Spinal cord (tissue), 10 donors: ENCODE measurements at places on chromosomes 5 and 9. TPM values are rescaled to one million over a fixed set of nuclear protein-coding genes. Genes with fewer than 3 reads are reported as not detected.

DNA sequence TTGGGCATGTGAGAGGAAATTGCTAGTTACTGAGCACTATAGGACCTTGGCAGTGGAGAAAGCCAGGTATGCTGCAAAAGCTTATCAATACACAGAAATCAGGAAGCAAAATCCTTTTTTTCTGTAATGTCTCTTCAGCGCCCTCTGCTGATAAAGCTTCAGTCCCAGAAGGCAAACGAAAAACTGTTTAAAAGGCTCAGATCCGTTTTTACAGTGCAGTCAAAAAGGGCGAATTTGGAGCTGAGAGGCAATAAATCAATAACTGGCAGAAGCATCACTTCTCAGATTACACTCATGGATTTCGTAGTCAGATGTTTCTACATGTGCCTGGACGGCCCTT, 1.1 kb upstream of the MAN2A1 start:
- no peaks in the 10 kb centered on the region for H3K36me3 ChIP-seq
- no peaks in the 10 kb centered on the region for H3K27me3 ChIP-seq
- H3K27ac ChIP-seq: peak overlapping the region; percentile 98
- peak; percentile 54 for DNase-seq
- H3K4me3 ChIP-seq: peak overlapping the region; percentile 93

GRCh38 chr9:4797854-4798150, 5.1 kb downstream of the RCL1 start:
- DNase-seq: no peak
- H3K27ac ChIP-seq: peak overlapping the region; percentile 25
- no peak overlapping the region for H3K4me3 ChIP-seq
- H3K36me3 ChIP-seq: no peaks in the 10 kb centered on the region
- H3K4me1 ChIP-seq: peaks cover 6% of the 10 kb centered on the region

GRCh38 chr5:76861612-76862011, 11.8 kb downstream of the S100Z start:
- H3K4me3 ChIP-seq: no peak overlapping the region
- no peak overlapping the region for H3K27ac ChIP-seq
- DNase-seq: no peak

Gene SPINK1
- total RNA-seq: not detected

DNA sequence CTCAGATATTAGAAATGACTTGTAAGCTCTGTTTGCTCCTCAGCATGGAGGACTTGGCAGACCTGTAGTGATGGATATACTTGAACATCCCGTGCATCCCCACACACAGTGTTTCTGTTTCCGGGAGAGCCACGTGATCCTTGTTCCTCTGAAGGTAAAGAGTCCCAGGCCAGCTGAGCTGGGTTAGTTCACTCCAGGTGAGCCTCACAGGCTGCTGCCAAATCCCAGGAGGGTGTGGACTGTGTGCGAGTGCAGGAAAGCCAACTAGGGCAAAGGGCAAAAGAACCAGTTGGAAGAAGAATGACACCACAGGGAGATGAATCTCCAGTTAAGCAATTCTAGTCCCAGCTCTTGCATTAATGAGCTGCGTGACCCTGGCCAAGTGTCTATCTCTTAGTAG, 10.4 kb upstream of the TOMM5 start:
- no peak overlapping the region for H3K4me3 ChIP-seq
- no peaks in the 10 kb centered on the region for H3K36me3 ChIP-seq
- no peak overlapping the region for H3K27ac ChIP-seq
- no peaks in the 10 kb centered on the region for H3K4me1 ChIP-seq
- H3K27me3 ChIP-seq: no peaks in the 10 kb centered on the region

DNA sequence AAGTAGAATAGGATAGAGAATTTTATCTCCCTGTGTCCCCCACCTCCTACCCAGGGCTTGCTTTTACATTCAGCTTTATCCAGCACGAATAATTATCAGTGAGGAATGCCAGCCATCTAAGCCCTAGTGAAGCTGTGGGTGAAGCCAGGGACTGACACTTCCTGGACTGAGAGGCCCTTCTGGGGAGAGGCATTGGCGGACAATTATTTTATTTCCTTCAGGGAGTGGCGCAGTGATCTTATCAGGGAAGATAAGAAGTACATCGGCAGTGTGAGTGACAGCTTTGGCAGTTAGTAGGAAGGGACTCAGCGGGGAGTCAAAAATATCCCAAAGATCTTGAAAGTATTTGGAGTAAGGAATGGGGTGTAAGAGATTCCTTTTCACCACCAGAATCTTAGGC, 34.9 kb upstream of the RPS23 start:
- H3K4me3 ChIP-seq: no peak overlapping the region
- peaks cover 5% of the 10 kb centered on the region for H3K36me3 ChIP-seq
- H3K27me3 ChIP-seq: no peaks in the 10 kb centered on the region
- no peak overlapping the region for H3K27ac ChIP-seq
- no peaks in the 10 kb centered on the region for H3K4me1 ChIP-seq

DNA sequence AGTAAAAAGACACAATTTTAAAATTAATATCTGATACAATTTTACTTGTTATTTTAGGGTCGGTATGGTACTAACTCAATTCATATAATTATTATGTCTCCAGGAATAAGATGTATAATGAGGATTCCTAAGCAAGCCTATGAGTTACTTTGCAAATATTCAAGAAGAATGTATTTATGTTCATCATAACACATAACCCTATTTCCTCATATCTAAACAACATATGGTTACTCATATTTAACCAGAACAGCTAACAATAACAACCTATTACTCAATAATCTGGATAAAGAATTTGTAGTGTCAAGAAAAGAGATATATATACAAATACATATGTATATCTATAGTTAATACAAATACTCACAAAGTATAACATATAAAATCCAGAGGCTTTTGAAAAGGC, 285.9 kb downstream of the ARL15 start:
- no peak overlapping the region for H3K27ac ChIP-seq
- no peaks in the 10 kb centered on the region for H3K27me3 ChIP-seq
- no peak for DNase-seq
- no peak overlapping the region for H3K4me3 ChIP-seq

Gene CDKN2A
- 0.40 TPM for total RNA-seq

DNA sequence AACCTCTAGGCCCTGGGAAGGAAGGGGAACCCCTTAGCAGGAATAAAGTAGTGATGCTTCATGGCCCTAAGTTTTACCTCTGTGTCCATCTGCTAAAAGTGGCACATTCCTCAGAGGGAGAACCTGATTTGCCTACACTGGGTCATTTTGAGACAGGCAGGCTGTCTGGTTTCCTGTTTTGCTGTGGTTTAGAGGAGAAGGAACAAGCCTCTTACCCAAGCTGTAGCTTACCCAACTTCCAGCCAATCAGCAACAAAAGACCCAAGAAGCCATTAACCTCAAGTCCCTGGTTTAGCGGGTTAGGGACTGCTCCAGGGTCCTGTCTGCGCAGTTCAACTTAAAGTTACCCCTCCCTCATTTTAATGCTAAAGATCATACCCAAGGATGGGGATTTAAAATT, 411.0 kb downstream of the MAT2B start:
- H3K36me3 ChIP-seq: no peaks in the 10 kb centered on the region
- no peaks in the 10 kb centered on the region for H3K27me3 ChIP-seq
- no peaks in the 10 kb centered on the region for H3K4me1 ChIP-seq

Gene SV2C
- total RNA-seq: 66.7 TPM

- peak within 1 kb of the TSS; percentile 88 for H3K27ac ChIP-seq
- DNase-seq: peak; percentile 79
- peak within 1 kb of the TSS; percentile 75 for H3K4me3 ChIP-seq
- peaks cover 25% of the 10 kb centered on the region for H3K27me3 ChIP-seq
Measured at GRCh38 chr9:111038331-111039230, at the start of gene LPAR1. LPAR1 (minus strand) TSS chr9:111038470; CDS start chr9:110972117, 66,353 bp downstream.

- no peaks in the 10 kb centered on the region for H3K36me3 ChIP-seq
- H3K27me3 ChIP-seq: peaks cover 3% of the 10 kb centered on the region
- H3K4me1 ChIP-seq: peaks cover 35% of the 10 kb centered on the region
- DNase-seq: peak; percentile 84
- peak overlapping the region; percentile 34 for H3K27ac ChIP-seq
Measured at GRCh38 chr9:87567001-87567400, 69.3 kb downstream of the DAPK1 start.

Gene PDCD1LG2
- 0.22 TPM for total RNA-seq

Gene TMEM215
- 0.44 TPM for total RNA-seq

- no peak for DNase-seq
- no peaks in the 10 kb centered on the region for H3K36me3 ChIP-seq
- no peaks in the 10 kb centered on the region for H3K4me1 ChIP-seq
- H3K4me3 ChIP-seq: no peak overlapping the region
- H3K27me3 ChIP-seq: no peaks in the 10 kb centered on the region
- no peak overlapping the region for H3K27ac ChIP-seq
Measured at GRCh38 chr9:77585335-77585786, 62.8 kb downstream of the GNA14 start.

Gene AGPAT2
- total RNA-seq: 14.3 TPM

- H3K4me3 ChIP-seq: no peak overlapping the region
- H3K27ac ChIP-seq: no peak overlapping the region
- no peaks in the 10 kb centered on the region for H3K27me3 ChIP-seq
- H3K4me1 ChIP-seq: no peaks in the 10 kb centered on the region
Measured at GRCh38 chr5:144015961-144016360, 154.5 kb downstream of the YIPF5 start.

GRCh38 chr5:173232499-173233346, 2.3 kb downstream of the NKX2-5 start:
- no peak overlapping the region for H3K4me3 ChIP-seq
- DNase-seq: no peak
- peaks cover 100% of the 10 kb centered on the region for H3K27me3 ChIP-seq
- no peak overlapping the region for H3K27ac ChIP-seq
- H3K4me1 ChIP-seq: peaks cover 48% of the 10 kb centered on the region
- no peaks in the 10 kb centered on the region for H3K36me3 ChIP-seq

- H3K27ac ChIP-seq: no peak overlapping the region
- no peak for DNase-seq
- H3K4me3 ChIP-seq: no peak overlapping the region
- H3K36me3 ChIP-seq: no peaks in the 10 kb centered on the region
- H3K4me1 ChIP-seq: no peaks in the 10 kb centered on the region
- no peaks in the 10 kb centered on the region for H3K27me3 ChIP-seq
Measured at GRCh38 chr5:111851631-111852548, 94.9 kb upstream of the NREP start.

Gene PIP5K1B
- total RNA-seq: 16.0 TPM

- DNase-seq: no peak
- H3K27me3 ChIP-seq: no peaks in the 10 kb centered on the region
- peak overlapping the region; percentile 62 for H3K4me3 ChIP-seq
- H3K27ac ChIP-seq: peak overlapping the region; percentile 89
- peaks cover 2% of the 10 kb centered on the region for H3K36me3 ChIP-seq
Measured at GRCh38 chr5:98772415-98773213, 849 bp upstream of the RGMB start.
